ENCODE measurements at places on chromosomes 3 and 15.

DNA sequence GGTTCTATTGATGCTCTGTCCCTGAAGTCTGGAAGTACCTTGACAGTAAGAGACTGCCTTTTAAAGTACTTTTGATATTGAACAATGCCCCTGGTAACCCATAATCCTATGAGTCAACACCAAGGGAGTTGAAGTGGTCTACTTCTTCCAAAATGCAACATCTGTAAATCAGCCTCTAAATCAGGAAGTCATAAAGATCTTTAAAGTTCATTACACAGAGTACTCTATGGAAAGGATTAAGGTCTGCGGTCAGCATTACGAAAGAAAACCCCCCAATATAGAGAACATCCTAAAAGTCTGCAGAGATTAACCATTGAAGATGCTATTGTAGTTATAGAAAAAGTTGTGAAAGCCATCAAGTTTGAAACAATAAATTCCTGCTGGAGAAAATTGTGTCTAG lies 52.7 kb upstream of the CMC1 start:
- DNase-seq: no peak

DNA sequence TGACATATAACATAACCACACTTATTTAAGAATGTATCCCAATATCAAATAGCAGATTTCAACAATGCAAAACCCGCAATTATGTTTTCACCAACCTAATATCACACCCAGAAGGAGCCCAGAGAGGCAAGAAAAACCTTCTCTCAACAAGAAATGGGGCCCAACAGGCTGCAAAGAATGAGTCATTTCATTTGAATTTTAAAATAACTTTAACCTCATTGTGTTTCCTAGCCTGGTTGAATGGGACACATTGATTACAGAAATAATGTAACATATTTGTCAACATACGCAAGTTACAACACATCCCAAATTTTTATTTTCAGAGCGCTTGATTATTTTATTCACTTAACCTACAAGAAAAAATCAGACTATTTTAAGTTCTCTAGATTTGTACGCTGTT lies 365.1 kb upstream of the SLCO3A1 start:
- no peak for DNase-seq

- no peak for DNase-seq
Observed at GRCh38 chr3:129483870-129484269, 43.8 kb downstream of the IFT122 start.

GRCh38 chr3:5016211-5017161 lies 37.2 kb downstream of the BHLHE40 start:
- peak; percentile 91 for DNase-seq

DNA sequence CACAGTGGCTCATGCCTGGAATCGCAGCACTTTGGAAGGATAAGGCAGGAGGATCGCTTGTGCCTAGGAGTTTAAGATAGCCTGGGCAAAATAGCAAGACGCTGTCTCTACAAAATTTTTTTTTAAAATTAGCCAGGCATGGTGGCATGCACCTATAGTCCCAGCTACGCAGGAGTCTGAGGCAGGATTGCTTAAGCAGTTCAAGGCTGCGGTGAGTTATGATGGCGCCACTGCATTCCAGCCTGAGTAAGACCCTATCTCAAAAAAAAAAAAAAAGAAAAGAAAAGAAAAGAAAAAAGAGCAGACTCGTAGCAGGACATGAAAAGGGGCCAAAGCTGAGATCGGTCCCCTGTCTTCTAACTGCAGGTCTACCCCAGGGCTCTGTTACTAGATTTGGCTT lies 18.9 kb downstream of the SRGAP3 start:
- DNase-seq: no peak

GRCh38 chr15:28942046-28942445 lies 56.3 kb downstream of the APBA2 start:
- DNase-seq: peak; percentile 29

DNA sequence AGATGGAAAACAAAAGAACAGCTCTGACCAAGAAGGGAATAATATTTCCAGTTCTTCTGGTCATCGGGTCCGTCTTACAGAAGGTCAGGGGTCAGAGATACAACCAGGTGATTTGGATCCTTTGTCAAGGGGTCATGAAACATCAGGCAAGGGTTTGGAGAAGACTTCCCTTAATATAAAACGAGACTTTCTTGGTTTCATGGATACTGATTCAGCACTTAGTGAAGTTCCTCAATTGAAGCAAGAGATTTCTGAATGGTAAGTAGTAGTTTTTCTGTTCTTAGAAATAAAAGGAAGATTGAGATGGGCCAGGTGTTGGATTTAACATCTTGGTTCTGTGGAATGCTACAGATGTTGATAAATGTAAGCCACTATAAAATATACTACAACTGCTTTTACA lies 9.5 kb downstream of the MGA start:
- no peak for DNase-seq

GRCh38 chr3:179156170-179156569 lies 8.0 kb downstream of the PIK3CA start:
- no peak for DNase-seq

DNA sequence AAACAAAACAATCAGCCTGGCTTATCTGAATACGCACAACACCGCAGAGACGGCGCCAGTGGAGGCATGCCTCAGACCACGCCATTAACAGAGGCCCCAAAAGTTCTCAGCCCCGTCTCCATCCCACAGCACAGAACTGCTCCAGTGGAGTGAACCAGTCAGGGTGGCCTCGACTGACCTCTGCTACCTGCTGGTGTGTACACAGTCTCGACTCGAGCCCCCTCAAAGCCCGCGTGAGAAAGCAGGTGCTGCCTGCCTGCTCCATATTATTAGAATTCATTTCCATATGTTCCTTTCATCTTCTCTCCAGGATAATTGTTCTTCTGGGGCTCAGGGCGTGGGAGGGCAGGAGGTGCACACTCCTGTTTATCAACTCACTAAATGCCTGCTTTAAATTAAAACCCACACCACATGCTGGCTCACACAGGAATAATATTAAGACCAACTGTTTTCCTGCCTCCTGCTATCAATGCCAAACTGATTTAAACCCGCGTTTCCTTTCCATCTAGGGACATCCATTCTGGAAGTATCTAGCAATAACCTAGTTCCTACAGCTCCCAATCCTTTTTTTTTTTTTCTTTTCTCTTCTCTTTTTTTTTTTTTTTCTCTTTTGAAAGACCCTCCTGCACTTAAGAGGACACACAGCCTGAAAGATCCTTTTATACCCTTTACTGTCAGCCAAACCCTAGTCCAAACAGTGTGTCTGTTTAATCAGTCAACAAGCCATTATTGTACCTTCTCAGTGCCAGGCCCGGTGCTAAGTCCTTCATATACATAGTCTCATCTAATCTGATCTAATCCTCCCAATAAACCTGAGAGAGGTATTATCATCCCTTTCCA lies 101.2 kb downstream of the TLE3 start:
- no peak for DNase-seq

- DNase-seq: no peak
Observed at GRCh38 chr15:81292523-81293001, 31.4 kb downstream of the STARD5 start.

- DNase-seq: no peak
Observed at GRCh38 chr3:124786511-124787241, 56.4 kb downstream of the UMPS start.

DNA sequence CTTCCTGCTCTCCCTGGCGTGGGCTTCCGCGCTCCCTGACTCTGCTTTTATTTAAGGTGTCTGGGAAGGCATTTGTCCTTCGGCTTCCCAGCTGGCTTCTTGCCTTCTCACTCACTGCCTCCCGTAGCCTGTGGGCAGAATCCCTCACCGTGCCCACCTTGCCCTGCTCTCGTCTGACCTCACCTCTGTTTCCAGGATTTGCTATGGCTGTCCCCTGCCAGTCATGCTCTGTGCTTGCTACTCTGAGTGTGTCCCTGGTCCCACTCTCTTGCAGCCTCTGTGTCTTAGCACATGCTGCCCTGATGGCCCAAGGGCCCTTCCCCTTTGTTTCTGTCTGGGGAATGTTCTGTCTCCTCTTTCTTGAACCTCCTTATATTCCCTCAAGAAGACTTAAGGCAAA lies 26.2 kb downstream of the LPP start:
- peak; percentile 61 for DNase-seq

Measured in islet precursor cell (in vitro differentiated cells).